Stromal cell of bone marrow (primary cell): ENCODE measurements at places on chromosomes 6 and 20.

DNA sequence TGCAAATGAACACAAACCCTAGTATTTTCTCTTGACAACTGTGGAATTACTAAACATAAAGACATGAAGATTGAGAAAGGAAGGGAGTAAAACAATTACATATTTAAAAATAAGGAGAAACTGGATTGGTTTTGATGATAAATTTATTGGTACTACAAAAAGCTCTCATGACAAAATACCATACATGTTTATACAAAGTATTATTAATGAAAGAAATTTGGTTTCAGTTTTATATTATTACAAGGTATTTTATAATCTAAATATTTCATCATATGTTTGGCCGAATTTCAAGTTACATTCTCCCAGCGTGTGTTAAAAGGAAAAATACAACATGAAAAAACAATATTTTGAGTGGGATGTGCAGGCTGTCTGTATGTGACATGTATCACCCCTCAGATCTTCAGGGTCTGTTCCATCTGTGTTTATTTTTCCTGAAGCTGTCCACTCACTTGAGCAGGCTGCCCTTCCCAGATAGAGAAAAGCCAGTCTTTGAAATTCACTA lies 568.4 kb downstream of the NKAIN2 start:
- DNase-seq = no peak

- DNase-seq = no peak
Measured at GRCh38 chr6:83313882-83314281, 117.0 kb downstream of the ME1 start.

DNA sequence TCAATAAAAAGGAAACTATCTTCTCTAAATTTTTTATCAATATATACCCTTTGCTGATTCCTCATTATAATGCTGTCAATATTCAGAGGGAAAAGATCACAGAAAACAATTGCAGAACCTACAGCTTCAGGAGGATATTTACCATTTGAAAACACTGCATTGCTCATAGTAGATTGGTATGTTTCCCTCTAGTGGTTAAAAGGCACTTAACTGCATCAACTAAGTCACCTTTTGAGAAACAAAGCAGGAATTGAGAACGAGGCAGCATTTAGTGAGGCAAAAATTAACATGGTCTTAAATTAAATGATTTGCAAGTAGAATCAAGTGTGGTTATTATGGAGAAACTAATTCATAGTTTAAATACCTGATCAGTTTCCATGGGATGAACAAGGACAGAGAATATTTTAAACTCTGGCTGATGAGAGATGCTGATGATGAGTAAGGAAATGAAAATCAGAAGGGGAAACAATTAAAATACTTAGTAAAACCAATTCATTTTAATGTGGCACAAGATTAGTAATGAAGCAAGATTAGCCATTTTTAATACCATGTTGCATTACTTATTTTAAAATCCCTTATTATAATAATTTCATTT lies 642.1 kb downstream of the EPHA7 start:
- no peak for DNase-seq

- no peak for DNase-seq
Measured at GRCh38 chr6:101608703-101609102, 215.2 kb downstream of the GRIK2 start.

DNA sequence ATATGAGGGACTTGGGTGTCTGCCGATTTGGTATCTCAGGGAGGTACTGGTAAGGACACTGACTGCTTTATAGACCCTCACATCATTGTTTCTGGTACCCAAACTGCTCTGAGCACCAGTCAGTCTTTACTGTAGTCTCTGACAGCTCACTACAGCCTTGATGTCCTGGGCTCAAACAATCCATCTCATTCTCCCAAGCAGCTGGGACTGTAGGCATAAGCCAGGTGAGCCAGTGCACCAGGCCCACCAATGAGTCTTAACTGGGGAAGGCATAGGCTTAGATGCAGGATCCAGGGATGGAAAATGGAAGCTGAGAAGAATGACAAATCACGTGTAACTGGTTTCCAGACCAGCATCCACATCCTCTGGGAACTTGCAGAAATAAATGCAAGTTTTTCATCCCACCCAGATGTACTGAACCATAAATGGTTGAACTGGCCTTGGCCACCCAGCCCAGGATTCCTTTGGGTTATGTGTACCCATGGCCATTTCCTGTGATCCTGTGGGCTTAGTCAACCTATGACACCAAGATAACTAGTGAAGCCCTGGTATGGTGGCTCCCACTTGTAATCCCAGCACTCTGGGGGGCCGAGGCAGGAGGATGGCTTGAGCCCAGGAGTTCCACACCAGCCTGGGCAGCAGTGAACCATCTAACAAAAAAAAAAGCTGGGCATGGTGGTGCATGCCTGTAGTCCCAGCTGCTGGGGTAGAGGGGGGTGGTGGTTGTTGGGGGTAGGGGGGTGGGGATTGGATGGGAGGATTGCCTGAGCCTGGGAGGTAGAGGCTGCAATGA lies 5.8 kb downstream of the TUBB start:
- DNase-seq = no peak

GRCh38 chr20:35010405-35011192 lies 54.9 kb downstream of the MYH7B start:
- no peak for DNase-seq

- no peak for DNase-seq
Measured at GRCh38 chr20:11654766-11655165, 262.9 kb upstream of the BTBD3 start.

GRCh38 chr6:142074516-142074915 lies 58.2 kb upstream of the GJE1 start:
- DNase-seq = no peak

DNA sequence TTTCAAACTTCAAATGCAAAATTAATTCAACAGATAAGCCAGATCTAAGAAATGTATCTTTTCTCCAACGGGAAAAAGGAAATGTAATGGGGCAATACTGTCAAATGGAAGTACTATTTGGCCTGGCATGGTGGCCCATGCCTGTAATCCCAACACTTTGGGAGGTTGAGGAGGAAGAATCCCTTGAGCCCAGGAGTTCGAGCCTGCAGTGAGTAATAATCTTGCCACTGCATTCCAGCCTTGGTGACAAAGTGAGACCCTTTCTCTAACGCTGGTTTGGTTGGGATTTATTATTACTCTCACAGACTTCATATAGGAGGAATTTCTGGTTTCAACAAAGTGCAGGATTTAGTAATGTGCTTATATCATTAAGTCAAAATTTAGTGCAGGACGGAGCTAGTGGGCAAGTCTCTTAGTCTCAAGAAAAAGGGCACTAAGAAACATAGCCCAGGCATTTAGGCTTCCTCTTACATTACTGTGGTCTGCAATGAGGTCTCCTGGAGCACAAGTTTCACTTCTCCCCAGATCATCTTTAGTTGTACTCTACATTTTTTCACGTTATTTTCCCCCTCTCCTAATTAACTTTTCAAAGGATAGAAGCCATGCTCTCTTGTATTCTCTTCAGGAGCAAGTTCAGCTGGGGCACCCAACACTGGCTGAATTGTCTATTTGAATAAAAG lies 23.1 kb downstream of the TRIM27 start:
- DNase-seq = no peak

DNA sequence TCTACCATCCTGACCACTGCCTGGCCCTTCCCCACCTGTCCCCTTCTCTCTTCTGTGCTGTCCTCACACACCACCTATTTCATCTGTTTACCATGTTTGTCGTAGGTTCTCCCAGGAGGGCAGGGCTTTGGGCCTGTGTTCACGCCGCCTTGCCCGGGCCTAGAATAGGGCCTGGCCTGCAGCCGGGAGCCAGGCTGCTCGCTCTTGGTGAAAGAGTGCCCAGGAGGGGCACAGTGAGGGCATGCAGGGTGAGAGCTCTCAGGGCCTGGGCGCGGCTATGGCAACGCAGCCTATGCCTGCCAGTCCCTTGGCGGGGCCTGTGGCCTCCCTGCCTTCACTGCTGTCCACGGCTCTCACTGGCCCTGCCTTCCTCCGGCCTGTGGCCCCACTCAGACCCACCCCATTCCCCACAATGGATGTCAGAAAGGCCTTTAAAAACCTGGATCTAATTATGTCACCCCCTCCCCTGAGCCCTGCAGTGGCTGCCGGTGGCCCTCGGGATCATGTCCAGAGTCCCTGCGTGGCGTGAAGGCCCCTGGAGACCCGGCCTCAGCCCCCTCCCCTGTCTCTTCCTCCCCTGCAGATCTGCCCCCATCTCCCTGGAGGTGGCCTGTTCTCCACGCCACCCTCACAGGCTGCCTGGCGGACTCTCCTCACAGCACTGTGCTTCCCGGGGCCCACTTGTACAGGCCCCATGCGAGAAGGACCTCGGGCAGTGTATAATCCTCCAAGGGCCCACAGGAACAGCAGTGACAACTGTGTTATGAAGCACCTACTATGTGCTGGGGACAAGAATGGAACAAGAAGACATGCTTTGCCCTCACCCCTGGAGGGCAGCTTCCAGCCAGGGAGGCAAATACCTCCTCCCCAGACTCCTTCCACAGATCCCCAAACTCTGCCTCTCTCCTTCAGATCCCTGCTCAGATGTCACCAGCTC lies 22.9 kb upstream of the NOL4L start:
- DNase-seq = no peak
